ENCODE measurements at places on chromosomes 12 and 14. TPM values are rescaled to one million over a fixed set of nuclear protein-coding genes. Genes with fewer than 3 reads are reported as not detected.

Gene ZFC3H1
- 22.8 TPM for total RNA-seq

Gene REP15
- total RNA-seq: 7.0 TPM

Gene KRT75
- not detected for total RNA-seq

Gene KRT77
- total RNA-seq: not detected

Gene MLXIP
- 35.7 TPM for total RNA-seq

Gene SYNE3
- 33.6 TPM for total RNA-seq

Gene MIP
- not detected for total RNA-seq

DNA sequence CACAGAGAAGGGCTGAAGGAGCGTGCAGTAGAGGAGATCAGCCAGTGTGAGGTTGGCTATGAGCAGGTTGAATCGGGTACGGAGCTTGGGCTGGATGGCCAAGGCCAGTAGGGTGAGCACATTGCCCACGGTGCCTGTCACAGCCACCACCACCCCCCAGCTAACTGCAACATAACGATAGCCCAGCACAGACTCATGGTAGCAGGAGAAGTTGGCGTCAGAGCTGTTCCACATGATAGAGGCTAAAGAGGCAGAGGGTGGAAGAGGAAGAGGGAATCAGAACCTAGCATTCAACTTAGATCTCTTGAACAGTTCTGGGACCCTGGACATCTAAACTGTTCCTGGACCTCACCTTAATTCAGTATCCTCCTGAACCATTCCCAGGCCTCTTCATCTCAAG, 668 bp downstream of the GPR84 start:
- DNase-seq: no peak

Measured in dermis blood vessel endothelial cell (primary cell).